ENCODE measurements at places on chromosomes 11 and 22.
A peak's percentile ranks its signal among the peaks of the same experiment; 100 is the strongest.

DNA sequence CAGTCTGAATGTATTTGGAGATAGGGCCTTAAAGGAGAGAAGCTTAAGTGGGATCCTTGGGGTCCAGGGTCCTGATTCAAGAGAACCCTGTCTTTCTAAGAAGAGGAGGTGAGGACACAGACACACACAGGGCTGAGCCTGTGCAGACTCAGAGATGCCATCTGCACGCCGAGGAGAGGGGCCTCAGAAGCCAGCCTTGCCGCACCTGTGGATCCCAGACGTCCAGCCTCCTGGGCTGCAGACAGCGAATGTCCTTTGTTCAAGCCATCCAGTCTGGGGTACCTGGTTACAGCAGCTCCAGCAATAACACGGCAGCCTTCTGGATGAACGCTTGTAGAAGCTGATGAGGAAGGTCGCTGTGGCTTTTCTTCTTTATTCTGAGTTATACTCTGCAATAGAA lies 1086.1 kb downstream of the BRD1 start:
- no peak for DNase-seq

GRCh38 chr22:30643055-30643875 lies 7.7 kb downstream of the SLC35E4 start:
- DNase-seq = no peak

GRCh38 chr11:62025487-62026105 lies 58.2 kb upstream of the FTH1 start:
- DNase-seq = peak; percentile 10

DNA sequence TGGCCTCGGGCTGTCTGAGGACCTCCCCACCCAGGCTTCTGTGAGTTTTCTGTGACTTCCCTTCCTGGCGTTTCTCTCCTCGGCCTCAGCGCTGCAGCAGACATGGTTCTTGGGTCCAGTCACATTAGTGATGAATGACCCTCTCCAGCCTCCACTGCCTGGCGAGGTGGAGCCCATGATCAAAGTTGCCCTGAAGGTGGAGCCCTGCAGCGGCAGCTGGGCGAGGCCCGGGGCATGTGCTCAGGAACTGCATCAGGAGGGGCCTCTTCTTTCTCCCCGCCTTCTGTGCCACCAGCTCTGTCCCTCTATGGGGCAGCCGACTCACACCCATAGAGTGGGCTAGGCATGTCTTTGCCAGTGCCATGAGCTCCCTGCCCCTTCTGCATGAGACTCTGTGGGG lies 1079.7 kb downstream of the TBC1D22A start:
- DNase-seq = no peak

DNA sequence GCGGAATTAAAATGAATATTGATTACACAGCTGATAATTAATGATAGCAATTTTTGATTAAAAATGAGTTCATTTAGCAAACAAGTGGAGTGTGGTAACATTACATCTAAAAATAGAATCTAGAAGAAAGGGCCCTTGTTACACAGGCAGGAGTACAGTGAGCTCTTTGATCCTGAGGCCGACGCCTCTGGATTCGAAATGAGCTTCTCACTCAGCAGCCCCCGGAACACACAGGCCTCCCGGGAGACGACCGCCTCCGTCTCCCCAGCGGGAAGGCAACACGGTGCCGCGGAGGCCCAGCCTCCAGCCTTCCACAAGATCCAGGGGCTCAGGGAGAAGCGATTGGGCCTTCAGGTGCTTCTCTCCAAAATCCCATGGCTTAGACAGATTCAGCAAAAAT lies 379.1 kb downstream of the BRD1 start:
- DNase-seq = no peak

GRCh38 chr22:42062506-42063170 lies 8.0 kb downstream of the NAGA start:
- DNase-seq = no peak

GRCh38 chr11:102783016-102783415 lies 2.6 kb upstream of the MMP10 start:
- no peak for DNase-seq

GRCh38 chr11:60840470-60841430 lies 1.2 kb upstream of the CCDC86 start:
- no peak for DNase-seq

DNA sequence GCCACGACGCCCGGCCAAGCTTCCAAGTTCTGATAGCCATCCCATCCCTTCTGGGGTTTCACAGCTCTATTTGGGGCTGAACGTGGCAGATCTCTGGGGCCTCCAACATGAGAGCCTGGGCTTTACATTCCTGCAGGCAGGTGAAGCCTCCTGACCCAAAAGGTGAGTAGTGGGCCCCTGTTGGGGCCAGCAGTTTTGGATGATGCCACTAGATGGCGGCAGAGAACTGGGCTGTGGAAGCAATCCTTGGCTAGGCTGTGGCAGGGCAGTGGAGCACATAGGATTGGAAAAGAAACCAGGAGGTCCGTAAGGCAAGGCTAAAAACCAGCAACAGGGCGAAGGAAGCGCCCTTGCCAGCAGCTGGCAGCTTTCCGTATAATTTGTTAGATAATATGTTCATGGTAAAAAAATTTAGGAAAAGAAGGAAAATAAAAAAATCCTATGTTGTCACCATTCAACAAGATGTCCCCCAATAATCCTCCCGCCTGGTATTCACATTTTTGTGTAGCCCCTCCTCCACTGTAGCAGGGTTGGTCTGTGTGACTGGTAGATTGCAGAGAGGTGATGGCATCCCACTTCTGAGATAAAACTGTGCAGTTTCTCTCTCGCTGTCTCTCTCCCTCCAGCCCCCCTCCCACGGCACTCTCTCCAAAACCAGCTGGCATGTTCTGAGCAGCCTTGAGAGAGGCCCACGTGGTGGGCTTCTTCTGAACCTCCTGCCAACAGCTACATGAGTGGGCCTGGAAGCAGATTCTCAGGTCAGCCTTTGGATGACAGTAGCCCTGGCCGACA lies 43.6 kb upstream of the OR4B1 start:
- DNase-seq = peak; percentile 33

- DNase-seq = no peak
Measured at GRCh38 chr11:26830757-26831156, 108.9 kb upstream of the SLC5A12 start.

- DNase-seq = no peak
Measured at GRCh38 chr11:8335683-8336082, 72.0 kb upstream of the LMO1 start.

GRCh38 chr11:61328351-61328750 lies 4.6 kb downstream of the DDB1 start:
- no peak for DNase-seq

- no peak for DNase-seq
Measured at GRCh38 chr11:30106222-30107181, 89.7 kb upstream of the KCNA4 start.

DNA sequence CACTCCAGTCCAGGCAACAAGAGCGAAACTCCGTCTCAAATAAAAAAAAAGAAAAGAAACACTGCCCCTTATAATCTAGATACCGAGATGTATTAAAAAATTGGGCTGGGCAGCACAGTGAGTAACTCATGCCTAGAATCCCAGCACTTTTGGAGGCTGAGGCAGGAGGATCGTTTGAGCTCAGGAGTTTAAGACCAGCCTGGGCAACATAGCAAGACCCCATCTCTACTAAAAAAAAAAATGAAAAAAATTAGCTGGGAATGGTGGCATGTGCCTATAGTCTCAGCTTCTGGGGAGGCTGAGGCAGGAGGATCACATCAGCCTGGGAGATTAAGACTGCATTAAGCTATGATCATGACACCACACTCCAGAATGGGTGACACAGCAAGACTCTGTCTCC lies 24.9 kb downstream of the DDX6 start:
- no peak for DNase-seq

DNA sequence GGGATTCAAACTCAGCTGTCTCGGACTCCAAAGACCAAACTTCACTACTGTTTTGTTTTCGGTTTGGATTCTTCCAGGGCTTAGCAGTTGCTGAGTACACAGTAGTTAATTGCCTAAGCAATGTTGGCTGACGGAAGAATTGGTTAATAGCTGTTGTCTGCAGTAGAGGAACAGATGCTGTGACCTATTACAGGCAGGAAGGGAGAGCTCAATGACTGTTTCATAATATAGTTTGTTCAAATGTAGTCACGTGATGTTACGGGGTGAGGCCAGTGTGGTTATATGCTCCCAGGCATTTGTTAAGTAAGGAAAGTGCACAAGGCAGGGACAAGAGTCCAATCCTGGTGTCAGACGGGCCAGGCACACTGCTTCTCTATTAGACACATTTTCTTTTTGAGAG lies 222.6 kb upstream of the CCDC90B start:
- DNase-seq = no peak

- no peak for DNase-seq
Measured at GRCh38 chr11:126891556-126892217, 108.9 kb downstream of the KIRREL3 start.

DNA sequence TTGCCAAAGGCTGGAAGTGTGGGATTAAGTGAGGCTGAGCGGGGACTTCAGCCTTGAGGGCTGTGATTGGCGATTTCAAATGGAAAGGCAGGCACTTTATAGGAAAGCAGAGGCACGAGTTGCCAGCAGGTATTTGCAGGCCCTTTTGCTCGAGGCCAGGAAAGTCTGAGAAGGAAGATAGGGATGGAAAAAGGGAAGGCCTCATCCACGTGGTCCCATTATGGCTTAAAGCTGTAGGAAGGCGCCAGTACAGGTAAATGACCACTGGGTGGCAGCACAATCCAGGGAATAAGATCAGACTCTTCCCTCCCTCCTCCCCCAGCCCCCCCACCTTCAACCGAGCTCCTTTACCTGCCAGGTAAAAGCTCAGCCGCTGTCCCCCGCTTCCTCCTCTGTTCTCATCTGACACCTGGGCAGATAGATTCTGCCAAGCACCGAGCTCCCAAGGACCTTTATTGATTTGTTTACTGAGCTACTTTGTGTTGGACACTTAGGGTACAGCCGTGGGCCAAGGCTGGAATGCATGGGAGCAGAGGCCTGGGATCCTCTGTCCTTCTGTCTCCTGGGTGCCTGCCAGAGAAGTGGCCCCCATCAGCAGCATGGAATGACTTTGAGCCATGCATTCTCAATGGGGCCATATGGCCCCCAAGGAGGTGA lies 7.5 kb downstream of the P2RX3 start:
- peak; percentile 50 for DNase-seq

- DNase-seq = peak; percentile 21
Measured at GRCh38 chr11:86800076-86800959, at the start of gene PRSS23. Gene PRSS23, plus strand, starts transcription at chr11:86800542. Its CDS starts 7,102 bp downstream, at chr11:86807644.

DNA sequence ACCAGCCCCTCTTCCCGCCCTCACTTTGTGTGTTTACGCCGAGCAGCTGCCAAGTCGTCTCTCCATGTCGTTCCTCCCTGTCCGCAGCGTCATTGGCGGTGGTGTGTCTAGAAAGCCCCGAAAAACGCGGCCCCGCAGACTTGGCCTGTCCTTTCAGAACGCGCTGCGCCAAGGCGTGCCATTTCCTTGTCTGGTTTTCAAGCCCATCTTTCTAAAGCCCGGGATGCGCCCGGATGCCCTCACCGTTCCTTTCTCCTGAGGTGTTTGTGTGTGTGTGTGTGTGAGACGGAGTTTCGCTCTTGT lies 557 bp downstream of the MOV10L1 start:
- DNase-seq = no peak

DNA sequence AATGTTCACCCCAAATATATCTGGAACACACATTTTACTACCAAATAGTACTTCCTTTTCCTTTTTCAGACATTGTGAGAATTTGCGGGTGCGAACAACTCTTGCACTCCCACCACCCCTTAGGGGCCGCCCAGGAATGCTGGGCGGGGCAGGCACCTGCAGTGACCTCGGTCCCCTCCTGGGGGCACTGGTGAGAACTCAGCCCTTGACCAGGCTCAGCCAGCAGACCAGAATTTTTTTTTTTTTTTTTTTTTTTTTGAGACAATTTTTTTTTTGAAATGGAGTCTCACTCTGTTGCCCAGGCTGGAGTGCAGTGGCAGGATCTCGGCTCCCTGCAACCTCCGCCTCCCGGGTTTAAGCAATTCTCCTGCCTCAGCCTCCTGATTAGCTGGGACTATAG lies 75.8 kb downstream of the ARHGAP8 start:
- DNase-seq = no peak

GRCh38 chr22:18979957-18980356 lies 43.9 kb upstream of the PRODH start:
- DNase-seq = no peak

GRCh38 chr11:110355011-110355744 lies 58.8 kb upstream of the RDX start:
- no peak for DNase-seq

DNA sequence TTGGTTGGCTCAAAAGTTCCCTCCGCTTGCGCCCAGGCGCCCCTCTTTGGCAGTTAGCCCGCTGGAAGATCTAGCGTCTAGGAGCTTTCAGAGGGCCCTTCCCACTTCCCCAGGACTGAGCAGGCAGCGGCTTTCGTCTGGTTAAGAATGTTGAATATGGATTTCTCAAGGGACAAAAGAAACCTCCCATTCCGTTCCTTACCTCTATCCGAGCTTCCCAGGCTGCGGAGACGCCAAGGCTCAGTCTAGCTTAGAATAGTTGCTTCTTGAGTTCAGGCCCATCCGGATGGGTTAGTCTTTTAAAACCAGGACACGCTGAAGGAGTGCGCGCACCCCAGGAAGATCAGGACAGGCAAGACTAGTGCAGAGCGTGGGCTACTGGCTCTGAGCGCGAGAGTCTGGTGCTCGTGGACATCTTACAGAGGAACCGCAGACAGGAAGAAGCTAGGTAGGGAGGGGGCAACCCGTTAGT lies 1.6 kb downstream of the NELL1 start:
- no peak for DNase-seq

DNA sequence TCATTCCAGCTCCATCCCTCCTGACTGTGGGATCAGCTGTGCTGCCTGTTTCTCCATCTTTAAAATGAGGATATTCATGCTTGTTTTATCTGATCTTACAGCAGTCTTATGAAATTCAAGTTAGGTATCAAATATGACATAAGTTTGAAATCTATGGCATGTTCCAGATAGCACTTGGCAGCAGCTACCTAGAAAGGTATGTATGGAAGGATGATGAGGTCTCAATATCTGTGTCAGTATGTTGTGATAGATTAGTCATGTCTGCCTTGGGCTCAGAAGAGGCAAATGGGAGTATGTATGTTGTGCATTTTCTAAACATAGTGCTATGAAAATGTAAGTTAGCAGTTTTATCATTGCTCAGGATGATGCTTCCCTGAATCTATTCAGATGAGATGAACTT lies 122.1 kb downstream of the NAV2 start:
- DNase-seq = no peak

DNA sequence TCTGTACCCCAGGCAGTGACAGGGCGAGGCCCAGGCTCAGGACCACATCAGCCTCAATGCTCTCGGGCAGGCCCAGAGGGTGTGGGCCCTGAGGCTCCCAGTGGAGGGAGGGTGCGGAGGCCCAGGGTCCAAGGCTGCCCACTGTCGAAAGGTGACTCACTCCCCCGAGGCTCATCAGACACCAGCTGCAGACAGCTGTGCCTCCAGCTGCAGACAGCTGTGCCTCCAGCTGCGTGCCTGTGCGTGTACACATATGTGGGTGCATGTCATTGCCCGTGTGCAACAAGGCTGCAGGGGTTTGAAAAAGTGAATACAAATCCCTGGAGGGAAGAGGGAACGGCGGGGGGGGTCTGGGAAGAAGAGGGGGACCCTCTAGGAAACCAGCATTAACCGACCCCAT lies 134.3 kb downstream of the BRD1 start:
- DNase-seq = no peak

GRCh38 chr22:37410174-37411055 lies 16.9 kb downstream of the ELFN2 start:
- no peak for DNase-seq

Measured in stimulated activated CD8-positive, alpha-beta memory T cell treated with anti-CD3 and anti-CD28 coated beads, Interleukin-4, amount 100 ng/mL, for 24 hours (primary cell).